Left kidney (tissue), 8 donors: ENCODE measurements at places on chromosomes 13 and 19. TPM values are rescaled to one million over a fixed set of nuclear protein-coding genes. Genes with fewer than 3 reads are reported as not detected.
A peak's percentile ranks its signal among the peaks of the same experiment; 100 is the strongest.

KIR2DL1 gene
- polyA plus RNA-seq = not detected

SLC25A41 gene
- polyA plus RNA-seq = 1.0 TPM

TSHZ3 gene
- 11.7 TPM for polyA plus RNA-seq

CCDC70 gene
- not detected for polyA plus RNA-seq

DNA sequence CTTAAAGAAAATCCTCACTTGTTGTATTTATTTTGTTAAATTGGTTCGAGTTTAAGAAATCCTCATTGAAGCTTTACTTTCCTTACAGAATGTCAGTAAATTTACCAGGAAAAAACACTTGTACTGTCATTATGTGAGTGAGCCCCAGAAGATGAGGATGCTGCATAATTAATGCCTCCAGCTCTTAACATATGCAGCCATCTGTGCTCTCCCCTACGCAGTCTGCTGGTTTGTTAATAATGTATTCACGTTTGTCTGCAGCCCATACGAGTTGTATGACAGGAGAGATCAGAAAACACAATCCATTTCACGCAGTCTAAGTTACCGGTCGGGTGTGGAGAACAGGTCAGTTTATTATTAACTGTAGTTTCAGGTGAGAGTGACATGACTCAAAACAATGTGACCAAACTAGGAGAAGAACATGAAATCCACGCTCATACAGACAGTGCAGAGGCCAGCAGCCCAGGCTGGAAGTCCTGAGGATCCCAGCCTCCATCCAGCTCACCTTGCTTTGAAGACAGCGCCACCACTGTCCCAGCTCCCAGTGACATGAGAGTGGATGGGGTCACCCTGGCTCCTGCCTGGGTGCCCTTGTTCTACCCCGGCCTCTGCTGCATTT, 19.8 kb upstream of the ATP11A start:
- no peak for DNase-seq

DNA sequence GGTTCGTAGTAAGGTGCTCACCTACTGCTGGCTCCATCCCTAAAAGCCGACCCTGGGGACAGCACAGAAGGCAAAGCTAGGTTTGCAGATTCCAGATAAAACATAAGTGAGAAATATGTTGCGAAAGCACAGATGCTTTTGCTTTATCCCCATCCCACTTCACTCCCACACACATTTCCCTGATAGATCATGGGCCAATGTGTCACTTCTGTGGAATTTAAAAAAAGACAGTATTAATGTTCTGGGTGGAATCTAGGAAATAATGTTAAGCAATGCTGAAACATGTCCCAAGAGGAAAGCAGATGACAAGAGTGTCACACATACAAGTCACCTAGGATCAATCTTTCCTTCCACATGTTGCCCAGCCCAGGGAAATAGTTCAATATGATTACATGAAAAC, 661.0 kb upstream of the MIR17HG start:
- DNase-seq = no peak

DNA sequence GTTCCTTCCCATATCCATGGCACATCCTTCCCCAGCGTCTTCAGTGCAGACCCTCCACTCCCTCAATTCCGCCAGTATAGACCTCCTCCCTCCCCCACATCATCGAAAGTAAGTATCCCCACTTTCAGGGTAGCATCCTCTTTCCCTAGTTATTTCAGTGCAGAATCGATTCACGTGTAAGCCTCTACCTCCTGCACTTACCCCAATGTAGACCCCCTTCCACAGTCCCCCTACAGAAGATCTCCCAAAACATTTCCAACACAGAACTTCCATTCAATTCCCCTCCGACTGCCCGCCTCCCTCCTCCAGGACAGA, 664 bp downstream of the IRF3 start:
- no peak for DNase-seq

GRCh38 chr19:47626238-47626637, 17.3 kb downstream of the BICRA start:
- DNase-seq = no peak

GRCh38 chr13:103188713-103189326, 122.6 kb upstream of the SLC10A2 start:
- peak; percentile 39 for DNase-seq

- DNase-seq = no peak
Measured at GRCh38 chr13:105446197-105446596, 1089.3 kb downstream of the EFNB2 start.

GRCh38 chr13:26015271-26016125, 36.3 kb downstream of the SHISA2 start:
- peak; percentile 55 for DNase-seq

DNA sequence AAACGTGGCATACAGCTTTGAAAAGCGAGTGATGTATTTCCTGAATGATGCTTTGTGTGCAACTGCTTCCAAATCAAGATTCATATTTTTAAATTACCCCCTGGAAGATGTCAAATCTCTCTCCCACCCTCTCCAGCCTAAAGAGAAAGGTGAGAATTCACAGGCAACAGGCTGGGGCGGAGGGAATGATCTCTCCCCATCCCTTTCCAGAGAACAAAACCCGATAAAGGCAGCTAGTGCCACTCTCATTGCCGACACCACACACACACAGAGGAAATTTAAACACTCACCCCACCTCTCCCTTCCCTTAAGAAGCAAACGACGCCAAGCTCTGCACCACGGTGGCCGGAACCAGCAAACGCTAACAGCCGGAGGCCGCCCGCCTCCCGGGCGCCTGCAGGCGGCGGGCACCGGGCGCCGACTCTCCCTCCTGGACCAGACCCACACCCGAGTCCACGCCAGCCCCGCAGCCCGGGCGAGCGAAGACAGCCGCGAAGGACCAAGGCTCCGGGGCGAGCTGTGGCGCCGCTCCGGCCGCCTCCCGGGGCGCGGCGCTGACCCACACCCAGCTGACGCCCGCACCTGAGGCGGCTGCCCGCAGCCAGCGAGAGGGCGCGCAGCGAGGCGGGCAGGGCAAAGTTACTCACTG, 477 bp downstream of the LNX2 start:
- no peak for DNase-seq

- DNase-seq = no peak
Measured at GRCh38 chr13:58056426-58056825, 424.9 kb downstream of the PCDH17 start.

- no peak for DNase-seq
Measured at GRCh38 chr13:39208636-39209035, 170.4 kb downstream of the NHLRC3 start.

GRCh38 chr13:42017264-42017663, 31.2 kb upstream of the DGKH start:
- DNase-seq = no peak

DNA sequence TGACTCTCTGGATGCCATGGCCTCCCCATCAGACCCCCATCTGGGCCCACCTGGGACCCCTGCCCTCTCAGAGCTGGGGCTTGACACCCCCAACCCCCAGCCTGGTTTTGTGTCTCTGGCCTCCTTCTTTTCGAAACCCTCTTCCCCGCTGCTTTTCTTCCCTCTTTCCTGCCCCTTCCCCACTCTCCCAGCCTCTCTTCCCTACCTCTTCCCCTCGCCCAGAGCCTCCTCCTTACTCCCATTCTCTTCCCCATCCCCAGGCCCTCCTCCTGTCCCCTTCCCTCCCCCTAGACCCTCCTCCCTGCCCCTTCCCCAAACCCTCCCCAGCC, 2.1 kb downstream of the TNFSF9 start:
- DNase-seq = no peak

- DNase-seq = no peak
Measured at GRCh38 chr13:112350300-112350699, 25.9 kb upstream of the SPACA7 start.

DNA sequence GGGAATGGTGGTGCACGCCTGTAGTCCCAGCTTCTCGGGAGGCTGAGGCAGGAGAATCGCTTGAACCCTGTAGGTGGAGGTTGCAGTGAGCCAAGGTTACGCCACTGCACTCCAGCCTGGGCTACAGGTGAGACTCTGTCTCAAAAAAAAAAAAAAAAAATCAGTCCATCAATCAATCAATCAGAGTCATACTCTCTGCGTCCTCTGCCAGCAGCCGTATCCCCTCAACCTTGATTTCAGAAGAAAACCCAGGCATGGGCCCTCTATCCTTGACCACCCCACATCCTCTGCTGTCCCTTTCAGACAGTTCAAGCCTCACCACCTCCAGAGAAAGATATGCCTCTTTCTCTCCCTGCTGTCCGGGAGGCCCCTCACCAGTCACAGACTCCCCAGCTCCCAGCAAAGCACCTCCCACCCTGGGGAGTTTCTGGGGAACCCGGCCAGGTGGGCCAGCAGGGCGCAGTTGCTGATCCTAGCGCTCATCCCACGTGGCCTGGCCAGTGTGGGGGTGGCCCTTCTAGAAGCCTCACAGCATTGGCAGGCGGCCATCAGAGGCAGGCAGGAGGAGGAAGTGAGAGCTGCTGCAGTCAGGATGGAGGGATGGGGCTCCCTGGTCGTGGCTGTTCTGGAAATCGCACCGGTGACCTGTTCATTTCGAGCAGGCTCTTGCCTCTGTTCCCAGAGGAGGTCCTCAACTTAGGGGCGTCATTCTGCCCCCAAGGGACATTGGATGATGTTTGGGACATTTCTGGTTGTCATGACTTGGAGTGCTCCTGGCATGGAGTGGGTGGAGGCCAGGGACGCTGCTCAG, 10.2 kb upstream of the JSRP1 start:
- DNase-seq = no peak

GRCh38 chr19:38707512-38708114, 36.7 kb downstream of the CAPN12 start:
- no peak for DNase-seq

DNA sequence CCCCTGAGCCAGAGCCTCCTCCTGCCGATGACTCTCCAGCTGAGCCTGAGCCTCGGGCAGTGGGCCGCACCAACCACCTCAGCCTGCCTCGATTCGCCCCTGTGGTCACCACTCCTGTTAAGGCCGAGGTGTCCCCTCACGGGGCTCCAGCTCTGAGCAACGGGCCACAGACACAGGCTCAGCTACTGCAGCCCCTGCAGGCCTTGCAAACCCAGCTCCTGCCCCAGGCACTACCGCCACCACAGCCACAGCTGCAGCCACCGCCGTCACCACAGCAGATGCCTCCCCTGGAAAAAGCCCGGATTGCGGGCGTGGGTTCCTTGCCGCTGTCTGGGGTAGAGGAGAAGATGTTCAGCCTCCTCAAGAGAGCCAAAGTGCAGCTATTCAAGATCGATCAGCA, 3.6 kb downstream of the KMT2B start:
- DNase-seq = no peak

DNA sequence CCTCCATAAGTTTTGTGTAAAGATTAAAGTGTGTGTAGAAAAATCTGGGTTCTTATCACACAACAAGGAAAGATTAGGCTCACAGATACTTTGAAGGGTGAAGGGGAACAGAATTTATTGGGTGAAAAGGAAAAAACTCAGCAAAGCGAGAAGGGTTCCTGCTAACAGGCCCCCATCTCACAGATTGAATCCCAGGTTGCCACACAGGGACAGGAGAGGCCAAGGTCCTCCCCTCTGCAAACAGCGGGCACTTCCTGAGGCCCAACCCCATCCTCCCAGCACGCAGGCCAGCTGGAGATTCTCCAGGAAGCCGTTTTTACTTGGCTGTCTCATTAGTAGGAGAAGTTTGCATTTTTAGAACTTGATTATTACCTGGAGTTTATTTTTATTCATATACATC, 15.2 kb upstream of the ERCC5 start:
- no peak for DNase-seq

DNA sequence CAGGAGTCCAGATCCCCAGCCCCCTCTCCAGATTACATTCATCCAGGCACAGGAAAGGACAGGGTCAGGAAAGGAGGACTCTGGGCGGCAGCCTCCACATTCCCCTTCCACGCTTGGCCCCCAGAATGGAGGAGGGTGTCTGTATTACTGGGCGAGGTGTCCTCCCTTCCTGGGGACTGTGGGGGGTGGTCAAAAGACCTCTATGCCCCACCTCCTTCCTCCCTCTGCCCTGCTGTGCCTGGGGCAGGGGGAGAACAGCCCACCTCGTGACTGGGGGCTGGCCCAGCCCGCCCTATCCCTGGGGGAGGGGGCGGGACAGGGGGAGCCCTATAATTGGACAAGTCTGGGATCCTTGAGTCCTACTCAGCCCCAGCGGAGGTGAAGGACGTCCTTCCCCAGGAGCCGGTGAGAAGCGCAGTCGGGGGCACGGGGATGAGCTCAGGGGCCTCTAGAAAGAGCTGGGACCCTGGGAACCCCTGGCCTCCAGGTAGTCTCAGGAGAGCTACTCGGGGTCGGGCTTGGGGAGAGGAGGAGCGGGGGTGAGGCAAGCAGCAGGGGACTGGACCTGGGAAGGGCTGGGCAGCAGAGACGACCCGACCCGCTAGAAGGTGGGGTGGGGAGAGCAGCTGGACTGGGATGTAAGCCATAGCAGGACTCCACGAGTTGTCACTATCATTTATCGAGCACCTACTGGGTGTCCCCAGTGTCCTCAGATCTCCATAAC, at the start of gene APOE:
Gene APOE, plus strand, starts transcription at position 360 of the 724 bp plus-strand sequence. CDS start 829 bp downstream, outside the sequence.
- DNase-seq = peak; percentile 34

GRCh38 chr13:51643882-51644281, 59.6 kb downstream of the WDFY2 start:
- DNase-seq = no peak

GRCh38 chr13:72415817-72416216, 311.6 kb downstream of the MZT1 start:
- DNase-seq = no peak

DNA sequence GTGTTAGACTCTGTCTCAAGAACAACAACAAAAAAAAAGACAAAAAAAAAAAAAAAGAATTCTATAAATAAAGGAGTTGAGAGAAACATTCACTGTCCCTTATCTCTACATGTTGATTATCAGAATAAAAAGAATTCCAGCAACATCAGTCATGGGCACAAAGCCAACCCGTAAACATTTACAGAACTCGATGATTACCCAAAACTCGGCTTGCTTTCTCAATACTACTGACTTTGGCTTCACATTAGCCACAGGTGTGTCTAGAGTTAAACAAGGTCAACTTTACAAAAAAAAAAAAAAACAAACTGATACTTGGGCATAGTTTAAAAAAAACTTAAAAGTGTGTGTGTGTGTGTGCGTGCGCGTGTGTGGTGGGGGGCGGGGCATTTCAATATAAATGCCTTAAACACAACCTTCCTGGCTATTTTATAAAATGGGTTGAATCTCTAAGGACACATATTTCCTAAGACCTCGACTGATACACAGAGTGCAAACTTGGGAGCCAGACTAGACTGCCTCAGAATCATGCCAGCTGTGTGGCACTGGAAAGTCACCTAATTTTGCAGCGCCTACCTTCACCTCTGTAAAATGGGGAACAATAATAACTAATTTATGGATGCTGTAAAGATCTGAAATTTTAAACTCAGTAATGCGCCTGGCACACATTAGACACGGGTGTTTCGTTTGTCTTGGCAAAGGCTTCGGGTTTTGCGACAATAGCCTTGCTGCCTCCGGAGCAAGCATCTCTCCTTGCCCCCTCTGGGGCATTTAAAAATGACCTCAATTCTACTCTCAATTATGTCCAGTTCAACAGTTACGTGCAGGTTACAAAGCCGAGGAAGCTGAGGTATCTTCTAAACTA, 922 bp downstream of the EBPL start:
- peak; percentile 31 for DNase-seq

- no peak for DNase-seq
Measured at GRCh38 chr13:34748073-34748472, 194.0 kb upstream of the NBEA start.

GRCh38 chr13:74090397-74090796, 43.8 kb downstream of the KLF12 start:
- no peak for DNase-seq
